Stimulated activated CD4-positive, alpha-beta T cell treated with anti-CD3 and anti-CD28 coated beads, Interleukin-1b, Interleukin-23, amount 100 ng/mL, for 24 hours (primary cell): ENCODE measurements at places on chromosomes 5 and 9.

DNA sequence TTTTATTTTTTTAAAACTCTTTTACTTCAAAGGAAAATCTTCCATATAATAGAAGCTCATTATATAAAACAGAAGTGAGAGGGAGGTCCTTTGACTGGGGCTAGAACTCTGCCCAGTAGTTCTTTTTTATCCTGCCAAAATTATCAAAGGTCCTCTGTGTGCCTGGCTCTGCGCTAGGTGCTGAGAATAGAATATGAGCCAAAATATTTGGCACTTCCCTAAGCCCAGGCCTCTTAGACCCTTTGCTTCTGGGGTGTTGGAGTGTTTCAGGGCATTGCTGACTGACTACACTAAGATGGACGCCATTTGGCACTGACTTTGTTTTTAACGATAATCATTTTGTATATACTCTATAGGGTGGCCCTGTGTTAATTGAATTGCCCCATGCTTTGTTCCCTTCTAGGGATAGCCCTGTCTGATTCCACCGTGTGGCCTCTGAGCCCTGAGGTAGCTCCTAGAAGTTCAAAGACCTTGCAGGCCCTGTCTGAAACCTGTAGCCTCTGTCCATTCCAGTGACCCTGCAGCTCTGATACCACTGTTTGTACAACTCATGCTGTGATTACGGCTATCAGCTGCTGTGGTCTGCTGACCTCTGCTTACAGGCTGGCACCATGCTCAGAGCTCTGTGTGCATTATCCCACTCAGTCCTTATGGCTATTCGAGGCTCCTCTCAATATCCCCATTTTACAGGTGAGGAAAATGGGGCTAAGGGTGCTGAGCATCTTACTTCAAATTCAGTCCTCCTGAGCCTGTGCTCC is 84.3 kb upstream of the SHB start:
- DNase-seq = no peak

DNA sequence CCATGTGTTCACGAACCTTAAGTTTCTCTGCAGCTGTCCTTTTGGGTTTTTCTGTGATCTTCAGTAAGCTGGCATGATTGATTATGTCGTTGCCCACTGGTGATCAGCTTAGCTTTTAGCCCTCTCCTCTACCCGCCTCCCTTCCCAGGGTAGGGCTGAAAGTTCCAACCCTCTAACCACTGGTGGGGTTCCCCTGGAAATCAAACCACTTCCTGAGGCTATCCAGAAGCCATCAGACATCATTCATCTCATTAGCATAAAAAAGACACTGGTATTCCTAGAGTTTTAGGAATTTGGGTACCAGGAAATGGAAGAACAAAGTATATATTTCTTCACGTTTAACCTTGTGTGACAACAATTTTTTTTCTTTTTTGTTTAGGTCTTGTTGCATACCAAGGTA is 29.8 kb downstream of the SPIN1 start:
- DNase-seq = no peak

- no peak for DNase-seq
Observed at GRCh38 chr5:88941581-88941980, 58.6 kb upstream of the MEF2C start.

DNA sequence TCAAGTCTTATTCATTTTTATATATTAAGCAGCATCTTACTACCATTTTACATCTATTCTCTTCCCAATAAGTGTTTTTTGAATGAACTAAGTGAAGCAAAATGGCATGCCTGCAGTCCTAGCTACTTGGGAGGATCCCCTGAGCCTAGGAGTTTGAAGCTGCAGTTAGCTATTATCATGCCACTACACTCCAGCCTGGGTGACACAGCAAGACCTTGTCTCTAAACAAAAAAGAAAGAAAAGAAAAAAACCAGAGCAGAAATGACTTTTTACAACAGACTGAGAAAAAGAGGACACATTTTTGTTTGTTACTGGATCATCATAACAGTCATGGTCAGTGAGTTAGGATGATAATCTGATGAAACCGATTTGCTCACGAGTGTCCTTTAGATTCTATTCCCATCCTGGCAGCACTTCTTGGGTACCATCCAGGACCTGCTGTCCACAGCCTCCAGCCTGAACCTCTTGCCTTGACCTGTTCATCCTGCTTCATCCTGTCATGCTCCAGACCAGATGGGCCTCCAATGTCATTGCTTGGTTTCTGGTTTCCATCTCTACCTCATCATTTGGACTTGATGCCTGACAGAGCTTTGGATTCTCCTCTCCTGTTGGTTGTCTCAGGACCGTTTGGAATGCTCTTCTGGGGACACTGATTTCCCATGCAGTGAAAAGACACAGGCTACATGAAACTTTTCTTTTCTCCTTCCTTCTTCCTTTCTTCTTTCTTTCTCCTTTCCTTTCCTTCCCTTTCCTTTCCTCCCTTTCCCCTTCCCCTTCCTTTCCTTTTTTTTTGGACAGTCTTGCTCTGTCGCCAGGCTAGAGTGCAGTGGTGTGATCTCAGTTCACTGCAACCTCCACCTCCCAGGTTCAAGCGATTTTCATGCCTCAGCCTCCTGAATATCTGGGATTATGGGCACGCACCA is 50.1 kb upstream of the GLRX start:
- no peak for DNase-seq

- DNase-seq = no peak
Observed at GRCh38 chr9:3873818-3874217, 348.0 kb upstream of the RFX3 start.

DNA sequence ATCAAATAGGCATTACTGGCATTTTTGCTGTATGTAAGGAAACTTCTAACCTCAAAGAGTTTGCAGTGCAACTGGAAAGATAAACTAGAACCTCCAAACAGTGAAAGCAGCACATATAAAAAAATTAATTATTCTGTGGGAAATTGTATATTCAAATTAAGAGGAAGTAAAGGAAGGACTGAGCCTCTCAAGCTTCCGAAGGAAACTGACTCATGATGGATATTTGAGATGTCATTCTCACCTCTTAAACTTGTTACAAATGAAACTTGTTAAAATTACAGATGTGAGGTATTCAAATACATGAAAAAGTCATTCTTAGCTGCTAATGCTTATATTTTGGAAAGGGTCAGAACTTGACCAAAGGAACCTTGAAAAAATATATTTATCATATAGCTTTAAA is 538.7 kb downstream of the PDE4D start:
- DNase-seq = no peak

- no peak for DNase-seq
Observed at GRCh38 chr9:14221558-14221957, 92.4 kb downstream of the NFIB start.

DNA sequence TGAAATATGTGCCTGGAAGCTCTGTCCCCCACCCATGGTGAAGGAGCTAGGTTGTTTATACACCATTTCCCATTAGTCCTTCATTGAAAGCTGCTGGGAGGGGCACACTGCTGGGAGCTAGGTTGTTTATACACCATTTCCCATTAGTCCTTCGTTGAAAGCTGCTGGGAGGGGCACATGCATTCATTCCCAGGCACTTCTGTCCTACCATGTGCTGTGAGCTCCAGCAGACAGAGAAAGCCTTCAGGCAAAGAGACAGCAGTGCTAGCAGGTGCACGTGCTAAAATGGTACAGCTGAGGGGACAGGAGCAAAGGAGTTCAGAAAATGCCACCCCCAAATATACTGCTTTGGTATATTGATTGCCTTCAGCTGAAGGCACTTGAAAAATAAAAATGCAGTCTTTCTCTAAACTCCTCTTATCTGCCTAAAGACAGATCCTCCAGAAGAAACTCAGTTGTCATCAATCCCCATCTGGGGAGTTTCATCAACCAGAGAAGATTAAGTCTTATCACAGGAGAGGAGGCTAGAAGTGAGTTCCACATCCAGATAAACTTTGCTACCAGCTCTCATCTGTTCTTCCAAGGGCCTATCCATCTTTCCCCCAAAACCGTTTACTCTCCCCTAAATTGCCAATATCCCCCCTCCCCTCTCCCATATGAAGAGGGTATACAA is 27.7 kb upstream of the DAPK1 start:
- DNase-seq = no peak

DNA sequence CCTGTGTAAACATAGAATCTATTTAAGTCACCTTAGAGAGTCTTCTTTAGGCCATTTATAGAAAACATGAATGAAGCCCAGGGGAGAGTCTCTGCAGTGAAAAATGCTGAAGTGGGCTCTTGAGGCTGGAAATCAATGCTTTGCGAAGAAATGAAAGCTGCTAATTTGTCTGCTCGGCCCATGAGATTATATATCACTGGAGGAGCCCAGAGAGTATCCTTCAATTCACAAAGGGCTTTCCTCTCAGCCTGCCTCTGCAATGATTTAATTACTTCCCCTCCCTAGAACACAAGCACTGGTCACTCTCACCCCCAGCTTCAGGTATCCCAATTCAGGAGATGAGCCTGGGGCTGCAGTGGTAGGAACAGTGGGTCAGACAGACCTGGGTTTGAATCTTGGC is 8.2 kb upstream of the DRD1 start:
- no peak for DNase-seq

- DNase-seq = no peak
Observed at GRCh38 chr5:163595932-163596607, 90.7 kb downstream of the MAT2B start.

GRCh38 chr9:120944434-120944843 is 17.8 kb upstream of the TRAF1 start:
- no peak for DNase-seq

DNA sequence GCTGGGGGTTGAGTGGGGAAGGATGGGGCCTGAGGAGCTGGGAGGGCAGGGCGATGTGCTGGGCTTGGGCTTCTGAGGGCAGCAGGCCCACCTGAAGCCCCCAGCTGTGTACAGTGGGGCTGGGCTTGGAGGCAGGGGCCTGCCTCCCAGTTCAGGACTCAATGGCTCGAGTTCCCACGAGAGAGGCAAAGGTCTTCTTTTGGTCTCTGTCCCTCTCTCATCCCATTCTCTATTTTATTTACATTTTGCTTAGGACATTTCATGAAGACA is 180.6 kb downstream of the MACROH2A1 start:
- DNase-seq = no peak

- no peak for DNase-seq
Observed at GRCh38 chr5:32059761-32060530, 114.2 kb downstream of the GOLPH3 start.

DNA sequence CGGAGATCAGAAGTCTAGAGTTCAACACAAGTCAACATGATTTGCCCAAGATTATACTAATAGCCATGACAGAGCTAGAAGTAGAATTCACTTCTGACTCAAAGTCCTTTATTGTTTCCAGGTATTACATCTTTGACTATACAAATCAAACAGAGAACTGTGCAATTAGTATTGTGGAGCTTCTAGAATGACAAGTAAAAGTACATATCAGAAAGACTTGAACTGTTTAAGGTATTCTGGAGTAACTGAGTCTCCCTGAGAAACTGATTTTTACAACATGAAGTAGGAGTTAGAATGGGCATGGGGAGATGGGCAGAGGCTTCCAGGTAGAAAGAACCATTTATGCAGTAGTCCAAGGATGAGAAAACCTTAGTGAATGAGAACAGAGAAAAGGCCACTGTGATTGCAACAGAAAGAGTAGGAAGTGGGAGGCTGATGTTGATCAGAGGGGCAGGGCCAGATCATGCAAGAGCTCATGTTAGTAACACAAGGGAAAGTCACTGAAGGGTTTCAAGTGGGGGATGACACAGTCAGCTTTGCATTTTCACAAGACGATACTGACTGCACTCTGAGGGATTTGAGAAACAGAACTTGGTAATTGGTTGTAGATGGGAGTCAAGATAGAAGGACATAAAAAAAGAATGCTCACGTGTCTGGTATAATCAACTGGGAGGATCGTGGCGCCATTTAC is 280.7 kb downstream of the RFX3 start:
- no peak for DNase-seq

DNA sequence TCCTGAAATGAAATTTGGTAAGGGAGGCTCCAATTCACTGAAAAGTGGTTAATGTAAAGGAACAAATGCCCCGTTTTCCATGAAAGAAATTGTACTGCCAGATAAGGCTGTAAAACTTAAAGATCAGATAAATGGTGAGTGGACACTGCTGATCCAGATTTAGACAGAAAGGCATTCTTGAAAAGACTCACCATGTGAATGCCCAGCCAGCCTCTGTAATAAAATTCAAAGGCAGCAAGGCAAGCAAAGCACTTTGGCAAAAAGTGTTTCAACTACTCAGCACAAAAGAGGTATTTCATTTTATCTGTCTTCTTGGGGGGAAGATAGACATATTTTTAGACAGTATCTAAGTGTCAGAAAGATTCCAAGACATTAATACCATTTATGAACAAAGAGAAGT is 133.6 kb downstream of the MLLT3 start:
- no peak for DNase-seq

GRCh38 chr9:35599763-35600604 is 5.1 kb upstream of the TESK1 start:
- no peak for DNase-seq

DNA sequence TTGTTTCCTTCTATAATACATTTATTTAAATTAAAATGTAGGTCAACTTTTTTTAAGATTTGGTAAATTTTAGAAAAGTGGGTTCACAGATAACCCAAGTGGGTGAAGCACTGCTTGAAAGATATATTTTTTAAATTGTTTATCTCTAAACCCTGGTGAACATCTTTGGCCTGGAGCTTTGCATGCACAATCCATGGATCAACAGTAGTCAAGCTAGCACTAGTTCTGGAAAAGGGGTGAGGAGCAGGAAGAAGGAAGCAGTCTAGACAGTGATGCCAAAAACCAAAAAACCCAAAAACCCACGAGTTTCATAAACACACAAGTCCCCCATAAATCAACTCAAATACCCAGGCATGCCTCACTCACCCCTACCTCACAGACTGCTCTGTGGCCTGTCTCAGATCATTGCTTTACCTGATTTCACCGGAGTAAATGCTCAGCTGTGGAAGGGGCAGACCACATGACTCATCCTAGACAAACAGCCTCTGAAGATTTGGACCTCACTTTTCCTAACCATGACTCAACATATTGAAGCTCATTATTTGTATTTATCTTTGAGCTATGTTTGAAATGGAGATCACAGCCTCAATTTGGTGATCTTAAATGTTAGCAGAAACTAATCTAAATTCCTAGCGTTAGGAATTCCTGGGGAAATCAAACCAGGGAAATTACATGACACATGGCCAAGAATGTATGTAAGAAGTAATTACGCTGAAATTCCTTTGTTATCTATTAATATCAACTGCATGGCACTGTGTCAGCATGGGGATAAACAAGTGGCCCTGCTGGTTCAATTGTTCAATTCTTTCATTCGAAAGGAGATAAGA is 149.6 kb downstream of the ZNF608 start:
- no peak for DNase-seq

GRCh38 chr9:69963803-69964202 is 79.8 kb upstream of the MAMDC2 start:
- DNase-seq = no peak

GRCh38 chr9:129422032-129422842 is 198.7 kb downstream of the C9orf50 start:
- DNase-seq = no peak

DNA sequence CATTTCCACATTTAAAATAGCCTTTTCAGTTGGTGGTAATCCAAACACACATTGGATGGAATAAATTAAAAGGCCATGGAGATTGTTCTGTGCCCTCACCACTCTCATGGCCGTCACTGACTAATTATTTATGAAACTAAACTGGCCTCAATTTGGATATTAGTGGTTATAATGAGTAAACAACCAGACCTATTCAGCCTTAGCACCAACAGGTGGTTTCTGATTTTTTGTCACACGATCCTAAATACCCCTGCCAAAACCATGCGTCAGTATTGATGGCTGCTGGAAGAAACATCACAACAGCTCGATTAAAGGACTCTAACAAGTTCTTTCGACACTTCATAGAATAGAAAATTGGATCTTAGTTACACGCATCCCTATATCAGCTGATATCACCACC is 276.0 kb upstream of the DAP start:
- DNase-seq = no peak

- no peak for DNase-seq
Observed at GRCh38 chr5:24606971-24607370, 37.8 kb downstream of the CDH10 start.
